ACHN (cell line): ENCODE measurements at places on chromosomes 2 and 18.
A peak's percentile ranks its signal among the peaks of the same experiment; 100 is the strongest.

GRCh38 chr2:185787227-185788145 lies 48.9 kb downstream of the FSIP2 start:
- no peak for DNase-seq

DNA sequence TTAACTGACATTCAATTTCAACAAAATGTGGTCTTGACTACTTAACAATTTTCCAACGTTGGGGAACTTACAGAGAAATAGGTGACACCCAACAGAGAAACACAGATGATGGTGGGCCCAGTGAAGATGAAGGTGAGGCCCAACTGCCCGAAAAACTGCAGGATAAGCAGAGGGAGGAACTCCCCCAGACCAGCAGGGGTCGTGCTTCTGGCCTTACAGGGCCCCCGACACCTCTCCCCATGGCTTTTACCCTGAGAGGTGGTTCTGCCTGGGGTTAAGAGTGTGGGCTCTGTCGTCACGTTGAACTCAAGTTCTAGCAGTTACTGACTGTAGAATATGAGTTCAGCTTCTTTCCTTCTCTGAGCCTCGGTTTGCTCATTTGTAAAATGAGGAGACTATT lies 119.5 kb upstream of the SMIM21 start:
- no peak for DNase-seq

GRCh38 chr2:59936048-59936447 lies 617.4 kb downstream of the BCL11A start:
- no peak for DNase-seq

DNA sequence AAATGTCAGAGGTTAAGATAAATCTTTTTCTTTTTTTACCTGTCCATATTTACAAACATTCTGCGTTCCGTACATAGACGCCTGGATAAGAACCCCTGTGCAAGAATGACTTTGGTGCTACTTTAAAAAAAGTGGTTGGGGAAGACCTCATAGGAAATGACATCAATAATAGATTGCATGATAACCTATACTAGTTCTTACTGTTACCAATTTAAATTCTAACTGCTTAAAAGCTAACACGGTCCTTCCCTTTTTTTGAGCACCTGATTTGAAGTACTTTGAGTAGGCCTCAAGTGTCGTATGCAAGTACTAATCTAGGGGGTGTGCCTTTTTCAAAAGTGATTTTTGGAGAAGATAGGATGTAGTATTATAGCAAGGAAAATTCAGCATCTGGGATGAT lies 2.1 kb downstream of the SLC39A10 start:
- no peak for DNase-seq

DNA sequence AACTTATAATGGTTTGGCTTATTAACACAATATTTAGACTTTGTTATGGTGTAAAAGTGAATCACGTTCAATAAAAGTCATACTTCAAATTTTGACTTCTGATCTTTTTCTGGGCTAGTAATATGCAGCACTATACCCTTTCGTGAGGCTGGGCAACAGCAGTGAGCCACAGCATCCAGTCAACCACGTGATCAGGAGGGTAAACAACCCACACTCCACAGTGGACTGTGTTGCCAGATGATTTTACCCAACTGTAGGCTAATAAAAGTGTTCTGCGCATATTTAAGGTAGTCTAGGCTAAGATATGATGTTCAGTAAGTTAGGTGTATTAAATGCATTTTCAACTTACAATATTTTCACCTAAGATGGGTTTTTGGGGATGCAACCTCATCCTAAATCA lies 148.6 kb downstream of the ZNF385B start:
- no peak for DNase-seq

DNA sequence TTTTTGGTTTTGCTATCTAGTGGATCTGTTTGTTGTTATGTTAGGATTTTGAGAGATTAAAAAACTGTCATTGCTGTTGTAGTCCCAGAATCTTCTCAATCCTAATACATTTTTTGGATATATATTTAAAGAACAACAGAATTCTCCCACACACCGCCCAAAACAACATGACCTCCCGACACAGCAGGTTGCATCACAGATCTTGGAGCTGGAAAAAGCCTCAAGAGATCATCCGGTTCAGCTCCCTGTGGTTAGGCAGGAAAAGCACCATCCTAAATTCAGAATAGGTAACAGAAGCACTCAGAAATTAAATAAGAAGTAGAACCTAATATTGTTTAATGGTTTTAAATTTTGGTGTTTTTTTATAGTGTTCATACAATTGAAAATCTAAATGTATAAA lies 251.4 kb upstream of the STON1 start:
- DNase-seq, result no peak

DNA sequence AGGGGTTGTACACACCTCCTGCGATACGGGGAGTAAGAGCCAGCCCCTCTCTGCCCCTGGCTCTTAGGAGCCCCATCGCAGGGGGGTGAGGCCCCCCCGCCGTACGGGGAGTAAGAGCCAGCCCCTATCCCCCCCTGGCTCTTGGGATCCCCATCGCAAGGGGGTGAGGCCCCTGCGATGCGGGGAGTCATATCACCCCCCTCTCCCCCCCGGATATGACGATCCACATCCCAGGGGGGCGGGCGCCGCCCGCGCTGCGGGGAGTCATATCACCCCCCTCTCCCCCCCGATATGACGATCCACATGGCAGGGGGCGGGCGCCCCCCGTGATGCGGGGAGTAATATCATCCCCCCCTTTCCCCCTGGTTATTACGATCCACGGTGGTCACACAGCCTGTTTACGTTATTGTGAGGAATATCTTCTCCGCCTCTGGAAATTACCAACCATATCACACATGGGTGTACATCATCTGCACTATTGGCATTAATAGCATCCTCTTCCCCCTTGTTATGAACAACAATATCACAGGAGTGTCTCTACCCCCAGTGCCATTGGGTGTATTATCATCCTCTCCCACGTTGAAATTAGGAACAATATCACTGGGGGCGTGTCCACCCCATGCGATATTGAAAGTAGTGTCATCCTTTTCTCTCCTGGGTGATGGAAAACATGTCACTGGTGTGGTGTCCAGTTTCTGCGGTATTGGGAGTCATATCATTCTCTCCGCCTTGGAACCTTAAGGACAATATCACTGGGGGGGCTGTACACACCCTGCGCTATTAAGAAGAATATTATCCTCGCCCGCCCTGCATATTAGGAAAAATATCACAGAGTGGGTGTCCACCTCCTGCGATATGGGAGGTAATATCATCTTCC lies 24.7 kb upstream of the NAGK start:
- DNase-seq, result no peak

DNA sequence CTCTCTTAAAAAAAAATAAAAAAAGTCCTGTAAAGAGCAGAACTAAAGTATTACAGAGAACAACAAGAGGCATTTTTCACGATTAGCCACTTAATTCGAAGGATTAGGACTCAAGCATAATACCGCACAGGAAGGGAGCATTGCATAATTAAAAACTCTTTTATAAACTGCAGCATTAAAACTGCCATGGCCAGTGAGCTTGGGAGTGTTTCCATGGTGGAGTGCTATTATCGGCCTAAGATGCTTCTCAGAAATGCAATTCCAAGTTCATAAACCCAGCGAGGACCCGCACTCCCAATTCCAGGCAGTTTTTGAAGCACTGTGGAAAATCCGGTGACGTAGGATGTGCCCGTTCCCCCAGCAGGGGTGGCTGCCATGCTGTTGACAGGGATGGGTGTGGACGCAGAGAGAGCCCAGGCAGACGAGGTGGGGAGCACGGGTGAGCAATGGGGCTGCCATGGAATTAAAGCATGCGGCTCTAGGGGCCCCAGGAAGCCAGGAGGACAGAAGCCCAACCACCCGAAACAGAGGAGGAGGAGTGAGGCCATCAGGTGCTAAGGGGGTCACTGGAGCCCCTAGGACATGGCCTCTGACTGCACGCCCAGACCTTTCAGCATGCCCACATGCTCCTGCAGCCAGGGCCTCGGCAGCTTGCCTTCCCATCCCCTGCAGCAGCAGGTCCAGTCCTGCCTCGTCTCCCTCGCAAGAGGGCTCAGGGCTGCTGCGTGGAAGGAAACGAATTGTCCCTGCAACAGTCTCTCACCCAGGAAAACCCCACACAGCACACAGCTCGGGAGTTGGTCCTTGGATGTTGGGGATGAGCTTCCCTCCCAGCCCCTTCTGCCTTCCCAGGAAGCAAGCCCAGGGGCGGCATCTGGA lies 233.4 kb downstream of the NDUFA10 start:
- no peak for DNase-seq

- DNase-seq, result peak; percentile 87
Measured at GRCh38 chr2:231680992-231681852, 27.1 kb upstream of the PTMA start.

DNA sequence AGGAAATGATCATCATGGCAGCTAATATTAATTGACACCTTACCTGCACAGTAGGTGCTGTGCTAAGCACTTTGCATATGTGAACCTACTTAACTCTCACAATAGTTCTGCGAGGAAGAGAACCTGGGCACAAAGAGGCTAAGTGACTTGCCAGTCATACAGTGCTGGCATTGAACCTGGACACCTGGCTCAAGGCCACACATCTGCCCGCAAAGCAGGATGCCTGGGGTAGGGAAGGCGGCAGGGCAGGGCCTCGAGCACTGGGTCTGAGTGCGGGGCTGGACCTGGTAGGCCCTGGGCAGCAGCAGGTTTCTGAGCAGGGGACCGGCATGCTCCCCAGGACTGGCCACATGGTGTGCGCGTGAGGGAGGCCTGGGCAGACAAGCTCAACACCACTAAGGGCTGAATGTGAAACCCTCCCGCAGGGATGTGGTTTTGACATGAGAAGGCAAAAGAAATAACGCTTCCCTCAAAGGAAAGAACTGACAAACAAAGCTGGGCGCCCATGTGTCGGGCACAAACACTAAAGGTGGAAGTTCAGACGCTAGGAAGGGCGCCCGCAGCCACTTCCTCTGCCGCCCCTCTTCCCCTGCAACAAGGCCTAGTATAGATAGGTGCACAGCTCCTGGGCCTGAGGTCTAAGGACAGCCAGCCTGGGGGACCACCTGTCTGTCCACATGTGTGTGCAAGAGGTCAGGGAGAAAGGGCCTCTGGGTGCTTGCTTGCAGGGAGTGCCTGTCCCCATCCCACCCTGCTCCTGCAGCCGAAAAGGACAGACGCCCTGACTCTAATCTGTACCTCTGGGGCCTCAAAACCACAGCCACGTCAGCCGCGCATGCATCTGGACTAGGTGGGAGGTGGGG lies 92.5 kb downstream of the ZFP36L2 start:
- no peak for DNase-seq

DNA sequence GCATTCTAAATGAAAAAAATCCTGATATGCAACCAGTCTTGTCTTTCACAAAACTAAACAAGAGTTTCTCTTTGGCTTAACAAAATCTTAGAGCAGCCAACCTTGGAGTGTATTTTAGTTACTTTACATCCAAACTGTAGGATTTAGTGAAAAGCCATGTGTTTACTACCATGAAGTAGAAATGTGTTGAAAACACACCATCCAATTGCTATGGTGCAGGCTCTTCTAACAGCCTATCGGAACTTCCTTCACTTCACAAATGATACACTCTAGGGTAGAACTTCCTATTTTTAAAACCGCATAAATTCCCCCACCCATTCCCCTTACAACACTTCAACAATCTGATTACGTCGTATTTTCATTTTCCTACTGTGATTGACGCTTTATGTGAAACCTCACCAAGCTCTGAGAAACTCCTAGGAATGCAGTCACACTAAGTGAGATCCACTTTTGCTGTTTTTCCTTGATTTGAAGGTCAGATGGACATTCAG lies 74.4 kb upstream of the MAP4K4 start:
- DNase-seq, result no peak

DNA sequence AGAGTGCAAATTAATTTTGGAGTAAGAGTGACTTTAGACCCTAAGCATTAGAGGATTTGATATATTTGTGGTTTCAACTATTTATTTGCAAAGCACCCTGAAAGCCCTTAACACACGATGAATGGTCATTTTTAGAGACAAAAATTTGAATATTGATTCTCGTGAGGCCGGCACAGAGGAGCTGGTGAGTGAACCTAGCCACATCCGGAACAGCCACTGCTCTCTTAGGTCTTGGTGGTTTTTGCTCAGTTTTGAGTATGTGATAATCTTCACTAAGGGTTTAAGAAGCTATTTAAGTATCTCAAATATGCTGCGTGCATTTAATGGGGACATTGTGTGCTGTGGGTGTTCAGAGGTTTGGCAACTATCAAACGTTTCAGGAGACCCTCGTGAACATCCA lies 204.8 kb downstream of the TSN start:
- DNase-seq, result no peak

DNA sequence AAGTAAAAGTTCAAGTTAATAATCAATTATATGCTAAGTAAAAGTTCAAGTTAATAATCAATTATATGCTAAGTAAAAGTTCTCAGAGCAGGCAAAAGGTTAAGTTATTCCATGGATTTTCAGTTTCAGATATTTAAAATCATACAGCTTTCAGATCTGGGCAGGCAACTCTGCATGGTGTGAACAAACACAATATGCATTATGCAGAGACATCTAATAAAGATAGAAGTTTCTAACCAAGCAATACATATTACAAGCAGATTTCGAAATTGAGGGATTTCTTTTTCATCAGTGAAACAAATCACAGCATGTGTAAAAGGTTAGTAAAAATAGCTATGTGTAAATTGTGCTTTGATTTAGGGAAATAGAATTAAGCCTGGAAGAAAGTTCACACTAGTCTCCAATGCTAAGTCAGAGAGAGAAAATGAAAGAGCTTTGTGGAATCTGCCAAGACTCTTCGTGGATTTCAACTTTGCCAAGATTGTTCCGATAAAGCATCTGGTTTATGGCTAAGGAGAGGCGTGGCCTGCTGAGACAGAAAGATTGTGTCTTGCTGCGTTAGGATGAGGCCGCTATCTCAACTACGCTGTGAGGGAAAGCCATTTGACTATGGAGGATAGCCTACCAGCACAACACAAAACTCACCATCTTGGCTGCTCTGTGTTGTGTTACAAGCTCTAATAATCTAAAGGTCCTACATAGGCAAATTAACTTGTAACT lies 60.1 kb upstream of the SLC16A14 start:
- no peak for DNase-seq

- DNase-seq, result no peak
Measured at GRCh38 chr2:79935046-79935732, 369.4 kb downstream of the LRRTM1 start.

GRCh38 chr2:160932960-160933359 lies 227.3 kb upstream of the TANK start:
- no peak for DNase-seq

DNA sequence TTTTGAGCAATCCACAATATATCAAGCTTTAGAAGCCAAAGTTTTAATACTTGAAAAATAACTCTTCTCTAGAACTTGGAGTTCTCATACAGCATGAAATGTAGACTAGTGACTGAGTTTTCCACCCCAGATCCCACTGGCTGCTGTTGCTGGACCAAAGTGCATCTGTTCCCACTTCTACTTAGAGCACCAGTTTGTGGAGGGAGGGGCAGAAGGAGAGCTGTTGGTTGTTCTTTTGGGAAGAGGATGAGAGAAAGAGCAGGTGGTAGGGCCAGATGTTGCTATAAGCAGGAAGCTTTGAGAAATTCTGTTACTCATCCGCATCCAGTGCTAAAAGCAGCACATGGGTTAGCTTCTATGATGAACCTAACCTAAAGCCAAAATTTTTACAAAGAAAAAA lies 59.0 kb downstream of the MBD2 start:
- DNase-seq, result no peak

GRCh38 chr2:170467568-170468422 lies 247.3 kb upstream of the SP5 start:
- DNase-seq, result no peak
